Activated T-cell treated with anti-CD3 and anti-CD28 coated beads for 1 hour (primary cell): ENCODE measurements at places on chromosomes 11 and 22.

DNA sequence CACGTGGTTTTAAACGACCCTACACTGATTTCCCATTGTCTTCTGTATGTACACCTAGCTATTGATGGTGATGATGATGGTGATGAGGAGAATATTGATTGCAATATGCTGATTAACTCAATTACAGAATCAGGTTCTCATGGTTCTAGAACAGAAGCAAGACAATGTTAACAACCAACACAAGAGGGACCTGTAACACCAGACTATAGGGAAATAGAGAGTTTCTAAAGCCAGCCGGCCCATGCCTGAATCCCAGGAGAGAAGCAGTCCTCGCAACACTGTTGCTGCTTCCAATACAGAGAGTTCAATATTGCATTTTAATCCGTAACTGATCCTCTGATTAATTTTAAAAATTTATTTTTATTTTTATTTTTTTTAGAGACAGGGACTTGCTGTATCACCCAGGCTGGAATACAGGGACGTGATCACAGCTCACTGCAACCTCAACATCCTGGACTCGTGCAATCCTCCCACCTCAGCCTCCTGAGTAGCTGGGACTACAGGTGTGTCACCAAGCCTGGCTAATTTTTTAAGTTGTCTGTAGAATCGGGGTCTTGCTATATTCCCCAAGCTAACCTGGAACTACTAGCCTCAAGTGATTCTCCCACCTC is 22.2 kb upstream of the UBASH3B start:
- no peak for DNase-seq

GRCh38 chr22:39908737-39909136 is 7.9 kb downstream of the GRAP2 start:
- no peak for DNase-seq

DNA sequence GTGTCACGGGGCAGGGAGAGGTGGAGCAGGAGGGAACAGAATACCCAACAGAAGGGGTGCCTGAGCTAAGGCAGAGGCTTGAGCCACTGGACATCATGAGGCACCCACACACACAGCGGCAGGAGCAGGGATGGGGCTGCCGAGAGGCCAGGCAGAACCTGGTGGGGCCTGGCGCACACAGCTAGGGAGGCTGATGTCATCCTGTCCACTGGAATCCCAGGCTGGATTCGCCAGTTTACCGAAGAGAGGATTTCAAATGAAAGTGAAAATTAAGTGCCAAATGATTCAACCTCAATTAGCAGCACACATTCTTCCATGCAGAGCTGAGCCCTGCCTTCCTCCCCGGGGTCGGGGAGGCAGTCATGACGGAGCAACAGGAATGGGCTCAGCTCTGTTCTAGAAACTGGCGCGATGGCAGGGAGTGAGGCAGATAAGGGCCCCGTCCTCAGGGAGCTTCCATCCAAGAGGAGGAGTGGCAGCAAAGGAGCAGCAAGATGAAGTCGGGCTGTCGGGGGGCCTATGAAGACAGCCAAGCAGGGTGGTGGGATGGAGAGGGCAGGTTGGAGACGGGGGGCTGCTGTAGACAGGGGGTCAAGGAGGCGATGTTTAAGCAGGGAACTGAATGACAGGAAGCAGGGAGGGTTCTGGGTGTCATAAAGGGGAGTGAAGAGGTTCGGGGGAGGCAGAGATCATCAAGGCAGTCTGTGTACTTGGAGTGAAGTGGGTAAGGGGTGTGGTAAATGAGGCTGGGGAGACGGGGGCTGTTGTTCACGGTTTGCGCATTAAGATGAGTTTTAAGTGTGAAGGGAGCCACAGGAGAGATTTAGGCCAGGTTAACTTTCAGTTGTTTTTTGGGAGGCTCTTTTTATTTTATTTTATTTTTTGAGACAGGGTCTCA is 6.4 kb downstream of the RAC2 start:
- DNase-seq: no peak

DNA sequence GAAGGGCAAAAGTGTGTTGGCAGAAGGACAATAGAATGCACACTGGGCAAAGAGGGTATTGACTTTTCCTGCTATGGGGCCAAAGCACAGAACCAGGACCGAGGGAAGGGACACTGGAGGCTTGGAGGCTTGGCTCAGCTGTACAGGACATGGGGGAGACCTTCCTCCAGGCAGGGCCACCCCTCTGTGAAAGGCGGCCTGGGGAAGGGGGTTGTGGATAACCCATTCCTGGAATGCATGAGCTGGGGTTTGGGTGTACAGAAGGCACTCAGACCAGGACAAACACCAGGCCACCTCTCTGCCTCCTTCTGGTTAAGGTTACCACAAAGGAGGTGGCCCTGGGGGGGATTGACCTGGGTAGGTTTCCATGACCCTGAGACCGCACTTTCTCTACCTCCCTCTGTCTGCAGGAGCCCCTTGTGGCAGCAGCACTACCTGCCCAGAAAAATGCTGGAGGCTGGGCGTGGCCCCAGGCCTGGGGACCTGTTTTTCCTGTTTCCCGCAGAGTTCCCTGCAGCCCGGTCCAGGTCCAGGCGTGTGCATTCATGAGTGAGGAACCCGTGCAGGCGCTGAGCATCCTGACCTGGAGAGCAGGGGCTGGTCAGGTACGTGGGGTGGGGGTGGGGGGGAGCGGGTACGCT is 9.6 kb downstream of the P2RY2 start:
- DNase-seq: no peak

DNA sequence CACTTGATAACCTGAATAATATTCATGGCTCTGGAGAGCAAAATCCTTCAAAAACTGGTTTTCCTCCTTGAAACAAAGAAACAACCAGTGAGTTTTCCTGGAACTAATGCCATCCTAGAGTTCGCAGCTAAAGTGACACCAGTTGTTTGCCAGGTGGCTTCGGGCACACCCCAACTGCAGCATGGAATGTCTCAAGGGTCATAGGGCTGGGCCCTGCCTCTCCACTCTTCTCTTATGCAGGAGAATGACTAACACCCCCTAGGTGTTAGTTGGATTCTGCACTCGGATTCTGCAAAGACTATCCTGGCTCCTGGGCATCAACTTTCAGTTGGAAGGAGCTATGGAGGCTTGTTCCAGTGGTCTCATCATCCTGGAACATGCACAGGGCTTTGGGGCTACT is 98.8 kb downstream of the KIRREL3 start:
- DNase-seq: no peak

DNA sequence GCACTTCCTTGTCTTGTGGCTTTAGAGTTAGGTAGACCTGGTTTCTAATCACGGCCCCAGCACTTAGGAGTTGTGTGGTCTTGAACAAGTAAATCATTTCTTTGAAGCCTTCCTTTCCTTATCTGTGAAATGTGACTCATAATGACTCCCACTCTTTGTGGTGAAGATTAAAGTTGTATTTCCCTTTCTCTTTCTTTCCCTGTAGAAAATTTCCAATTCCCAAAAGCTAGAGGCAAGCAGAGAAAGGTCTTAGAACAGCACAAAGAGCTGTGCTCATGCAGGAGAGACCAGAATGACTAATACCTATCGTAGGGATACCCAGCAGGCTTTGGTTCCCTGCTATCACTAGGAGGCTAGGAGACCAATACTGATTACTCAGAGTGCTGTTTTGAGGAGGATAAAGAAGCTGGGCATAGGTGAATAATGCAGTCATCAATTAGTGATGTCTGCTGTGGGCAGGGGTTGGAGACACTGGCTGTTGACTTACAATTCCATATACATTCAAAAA is 270.7 kb upstream of the SYN3 start:
- DNase-seq: no peak

DNA sequence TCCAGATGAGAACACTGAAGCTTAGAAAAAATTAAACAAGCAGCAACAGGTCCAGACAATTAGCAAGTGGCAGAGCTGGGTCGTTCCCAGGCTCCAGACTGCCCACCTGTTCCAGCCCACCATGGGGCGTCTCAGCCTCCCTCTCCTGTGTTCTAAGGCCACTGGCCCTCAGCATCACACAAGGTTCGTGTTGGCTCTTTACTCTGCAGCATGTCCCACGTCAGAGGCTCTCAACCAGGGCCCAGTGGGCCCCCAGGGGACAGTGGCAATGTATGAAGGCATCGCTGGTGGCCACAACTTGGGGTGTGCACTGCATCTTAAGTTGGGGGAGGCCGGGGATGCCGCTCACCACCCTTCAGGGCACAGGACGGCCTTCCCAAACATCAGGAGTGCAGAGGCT is 6.2 kb downstream of the PDGFB start:
- no peak for DNase-seq

DNA sequence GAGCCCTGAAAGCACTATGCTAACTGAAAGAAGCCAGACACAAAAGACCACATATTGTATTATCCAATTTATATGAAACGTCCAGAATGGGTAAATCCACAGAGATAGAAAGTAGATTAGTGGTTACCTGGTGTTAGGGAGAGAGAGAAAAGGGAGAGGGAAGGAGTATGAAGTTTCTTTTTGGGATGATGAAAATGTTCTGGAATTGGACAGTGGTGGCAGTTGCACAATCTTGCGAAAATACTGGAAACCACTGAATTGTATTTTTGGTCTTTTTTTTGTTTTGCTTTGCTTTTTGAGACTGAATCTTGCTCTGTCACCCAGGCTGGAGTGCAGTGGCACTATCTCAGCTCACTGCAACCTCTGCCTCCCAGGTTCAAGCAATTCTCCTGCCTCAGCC is 63.5 kb downstream of the MRTFA start:
- DNase-seq: no peak

GRCh38 chr22:22616636-22617035 is 27.8 kb upstream of the GGTLC2 start:
- DNase-seq: no peak

DNA sequence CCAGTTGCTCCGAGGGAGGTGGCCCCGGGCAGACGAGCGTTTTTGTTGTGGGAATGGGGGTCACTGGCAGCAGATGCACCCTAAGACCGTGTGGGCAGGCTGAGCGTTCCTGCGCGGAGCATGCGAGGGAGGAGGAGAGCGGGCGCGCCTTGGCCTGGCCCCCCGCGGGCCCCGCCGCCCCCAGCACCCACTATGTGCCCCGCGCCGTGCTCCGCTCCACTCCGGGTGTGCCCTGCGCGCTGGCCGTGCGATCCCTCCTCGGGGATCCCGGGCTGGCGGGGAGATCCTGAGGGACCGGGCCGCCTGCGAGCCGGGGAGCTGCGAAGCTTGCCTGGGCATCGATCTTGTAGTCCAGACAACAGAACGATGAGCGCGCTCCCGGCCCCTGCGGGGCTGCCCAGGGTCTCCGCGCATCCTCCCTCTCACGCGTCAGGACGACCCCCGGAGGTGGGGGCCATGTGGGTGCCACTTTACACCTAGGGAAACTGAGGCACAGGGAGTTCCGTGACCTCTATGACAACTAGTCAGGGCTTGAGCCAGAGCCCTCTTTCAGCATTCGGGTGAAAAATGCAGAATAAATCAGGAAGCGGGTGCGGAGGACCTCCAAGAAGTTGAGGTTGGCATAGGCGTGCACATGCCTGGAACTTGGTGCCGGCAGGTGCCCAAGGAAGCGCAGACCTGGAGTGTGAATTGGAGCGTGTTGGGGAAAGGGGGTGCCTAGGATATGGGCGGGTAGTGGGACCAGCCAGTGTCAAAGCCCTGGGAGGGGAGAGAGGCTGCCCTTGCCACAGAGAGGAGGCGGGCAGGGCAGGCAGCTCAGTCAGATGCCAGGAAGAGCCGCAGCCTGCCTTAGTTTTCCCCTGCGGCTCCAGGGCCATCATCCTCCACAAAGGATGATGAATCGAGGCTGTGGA is 1.3 kb upstream of the KMT5B start:
- no peak for DNase-seq

DNA sequence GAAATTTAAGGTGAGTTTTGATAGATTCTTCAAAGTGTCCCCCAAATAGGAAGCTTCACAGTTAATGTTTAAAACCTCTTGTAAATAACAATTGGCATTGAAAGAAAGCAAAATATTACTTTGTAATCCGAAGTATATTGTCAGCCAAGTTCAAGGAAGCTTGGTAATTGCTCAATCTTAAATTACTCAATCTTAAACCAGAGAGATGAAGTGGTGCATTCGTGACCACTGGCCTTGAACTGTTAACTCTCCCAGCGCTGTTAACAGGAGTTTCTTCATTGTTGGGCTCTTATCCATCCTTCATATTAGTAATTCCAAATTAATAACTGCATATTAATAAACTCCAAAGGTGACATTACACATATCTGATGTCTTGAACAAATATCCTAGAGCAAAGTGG is 20.6 kb upstream of the FDX1 start:
- no peak for DNase-seq

GRCh38 chr11:6200975-6201374 is 2.0 kb downstream of the OR52W1 start:
- no peak for DNase-seq

DNA sequence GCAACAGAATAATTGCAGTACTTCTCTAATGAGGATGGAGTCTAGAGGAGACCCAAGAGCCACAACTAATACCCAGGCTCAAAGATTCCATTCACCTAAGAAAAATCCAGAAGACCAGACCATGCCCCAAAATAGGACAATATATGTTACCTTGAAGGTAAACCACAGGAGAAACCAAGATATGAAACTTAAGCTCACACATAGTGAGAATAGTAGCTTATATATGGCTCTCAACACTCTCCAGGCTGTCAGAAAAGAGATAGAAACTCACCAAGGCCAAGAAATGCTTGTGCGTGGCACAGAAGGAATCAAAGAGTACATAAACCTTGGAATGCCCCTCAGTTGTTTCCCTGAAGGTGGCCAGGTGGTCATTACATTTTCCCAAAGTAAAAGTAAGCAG is 9.1 kb downstream of the FAM111A start:
- no peak for DNase-seq

- DNase-seq: no peak
Observed at GRCh38 chr11:45282081-45282480, 4.1 kb downstream of the SYT13 start.
